Activated T-helper 1 cell treated with anti-CD3 and anti-CD28 coated beads, Interleukin-2, amount 50 U/mL, for 16 hours (primary cell): ENCODE measurements at places on chromosomes 1 and 21.

- DNase-seq: no peak
Measured at GRCh38 chr1:85116856-85117255, 68.6 kb upstream of the MCOLN3 start.

DNA sequence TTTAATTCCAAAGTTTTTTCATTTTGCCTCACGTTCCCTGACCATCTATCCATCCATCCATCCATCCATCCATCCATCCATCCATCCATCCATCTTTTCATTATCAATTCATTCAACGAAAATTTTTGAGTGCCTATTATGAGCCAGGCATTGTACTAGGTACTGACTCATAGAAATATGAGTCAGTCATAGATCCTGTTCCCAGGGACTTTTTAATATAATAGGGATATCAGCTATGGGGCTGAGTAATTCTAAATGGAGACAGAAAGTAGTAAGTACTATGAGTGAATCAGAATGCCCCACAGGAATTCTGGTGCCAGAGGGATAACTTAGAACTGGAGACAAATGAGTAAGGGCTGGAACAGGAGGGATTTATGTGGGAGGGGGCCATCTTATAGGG is 49.8 kb upstream of the GNG12 start:
- no peak for DNase-seq

DNA sequence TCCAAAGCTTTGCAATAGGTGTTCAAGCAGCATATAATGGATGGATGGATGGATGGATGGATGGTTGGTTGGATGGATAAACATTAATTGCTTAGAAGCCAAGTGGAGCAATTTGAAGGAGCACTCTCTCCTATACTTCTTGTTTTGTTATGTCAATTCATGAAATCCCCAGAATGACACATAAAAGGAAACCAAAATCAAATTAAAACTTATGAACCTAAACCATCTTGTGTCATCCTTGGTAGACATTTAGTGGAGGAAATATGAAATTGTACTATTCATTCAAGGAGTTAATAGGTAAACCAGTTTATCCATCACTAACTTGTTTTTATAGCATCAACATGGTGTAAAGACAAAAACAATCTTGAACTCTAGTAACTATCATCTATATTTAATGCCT is 122.5 kb downstream of the NR5A2 start:
- no peak for DNase-seq

DNA sequence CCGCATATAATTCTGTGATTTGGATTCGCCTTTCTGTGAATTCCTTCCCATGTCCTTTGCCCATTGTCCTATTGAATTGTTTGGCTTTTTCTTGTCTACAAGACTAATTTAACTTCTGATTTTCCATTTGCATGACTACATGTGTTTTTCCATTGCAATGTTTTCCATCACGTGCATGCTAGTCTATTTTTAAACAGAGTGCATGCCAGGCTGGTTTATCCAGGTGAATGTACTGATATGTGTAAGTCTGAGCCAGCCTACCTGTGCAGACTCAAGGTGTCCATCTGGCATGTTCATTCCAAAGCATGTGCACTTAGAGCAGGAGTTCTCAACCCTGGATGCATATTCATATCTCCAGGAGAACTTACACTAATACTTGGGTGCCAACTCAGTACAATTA is 59.7 kb downstream of the INAVA start:
- DNase-seq: no peak

DNA sequence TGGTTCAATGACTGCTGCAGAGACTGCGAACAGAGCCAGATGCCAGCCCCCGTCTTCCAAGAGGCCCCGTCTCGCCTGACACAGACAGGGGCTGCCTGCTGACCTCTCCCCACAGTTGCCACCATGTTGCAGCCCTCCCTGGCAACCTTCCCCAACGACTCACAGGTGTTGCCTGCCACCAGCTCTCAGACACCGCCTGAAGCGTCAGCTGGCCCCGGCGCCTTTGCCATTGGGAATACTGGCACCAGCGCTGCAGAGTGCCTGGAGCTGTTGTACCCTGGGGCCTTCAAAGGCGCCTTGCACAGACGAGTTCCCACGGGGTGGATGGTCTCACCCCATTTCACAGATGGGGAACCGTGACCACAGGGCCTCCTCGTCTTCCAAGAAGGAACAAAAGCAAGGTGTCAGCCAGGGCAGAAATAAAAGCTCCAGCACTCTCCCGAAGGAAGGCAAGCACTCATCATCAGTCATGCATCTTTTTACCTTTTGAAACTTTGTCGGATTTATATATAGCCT is 167.0 kb downstream of the ADSS2 start:
- DNase-seq: no peak

GRCh38 chr1:119834990-119835389 is 23.7 kb upstream of the REG4 start:
- DNase-seq: no peak

- peak; percentile 9 for DNase-seq
Measured at GRCh38 chr1:101284021-101284420, 47.2 kb downstream of the S1PR1 start.

DNA sequence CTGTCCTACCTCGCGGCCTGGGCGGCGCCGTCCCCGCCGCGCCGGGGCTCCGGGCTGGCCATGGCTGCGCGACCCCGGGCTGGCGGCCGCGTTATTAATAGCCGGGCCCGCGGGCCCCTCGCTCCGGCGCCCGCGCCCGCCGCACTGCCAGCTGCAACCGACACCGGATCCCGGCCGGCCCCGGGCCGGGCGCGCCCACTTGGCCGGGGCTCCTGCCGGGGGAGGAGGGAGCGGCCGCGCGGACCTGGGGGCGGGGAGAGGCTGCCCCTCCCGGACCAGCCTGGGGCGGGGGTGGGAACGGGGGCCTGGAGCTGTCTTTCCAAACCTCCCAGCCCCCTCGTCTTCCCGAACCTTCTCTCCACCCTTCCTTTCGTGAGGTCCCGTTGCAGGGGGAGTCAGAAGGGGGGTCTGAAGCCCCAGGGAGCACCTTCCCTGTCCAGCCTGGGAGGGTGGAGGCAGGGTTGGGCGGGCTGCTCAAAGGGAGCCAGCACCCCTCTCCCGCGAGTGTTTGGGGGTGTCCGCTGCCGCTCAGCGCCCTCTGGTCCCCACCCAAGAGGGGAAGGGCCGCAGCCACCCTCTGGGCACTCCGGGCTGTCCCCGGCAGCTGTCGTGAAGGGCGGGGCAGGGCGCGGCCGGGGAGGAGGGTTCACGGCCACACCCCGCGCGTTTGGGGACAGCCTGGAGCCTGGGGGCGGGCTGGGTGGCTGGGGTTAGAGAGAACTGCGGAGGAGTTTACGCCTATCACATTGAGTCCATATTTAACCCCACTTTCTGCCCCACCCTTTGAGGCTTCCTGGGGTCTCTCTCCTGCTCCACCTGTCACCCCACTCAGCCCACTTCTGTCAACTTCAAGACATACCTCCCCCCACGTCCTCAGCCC is at the start of gene SYNC:
Gene SYNC (minus strand): TSS at position 172 of the 880 bp plus-strand sequence. CDS start 110 bp downstream, at position 62.
- no peak for DNase-seq

DNA sequence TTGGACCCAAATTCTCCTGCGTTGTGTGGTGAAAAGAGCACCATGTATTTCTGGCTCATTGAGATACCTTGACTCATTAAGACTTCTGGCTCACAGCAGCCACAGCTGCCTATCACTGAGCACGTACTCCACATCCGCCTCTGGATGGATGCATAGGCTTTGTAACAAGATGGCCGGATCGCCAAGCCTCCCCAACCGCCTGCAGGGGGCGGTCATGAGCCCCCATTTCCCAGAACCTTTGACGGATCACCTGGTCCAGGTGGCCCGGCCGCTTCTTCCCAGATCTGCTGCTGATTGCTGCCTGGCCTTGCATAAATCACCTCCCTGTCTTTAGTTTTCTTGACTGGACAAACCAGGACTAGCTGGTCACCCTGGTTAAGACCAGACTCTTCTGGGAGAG is 156.5 kb upstream of the KLHDC7A start:
- DNase-seq: no peak

DNA sequence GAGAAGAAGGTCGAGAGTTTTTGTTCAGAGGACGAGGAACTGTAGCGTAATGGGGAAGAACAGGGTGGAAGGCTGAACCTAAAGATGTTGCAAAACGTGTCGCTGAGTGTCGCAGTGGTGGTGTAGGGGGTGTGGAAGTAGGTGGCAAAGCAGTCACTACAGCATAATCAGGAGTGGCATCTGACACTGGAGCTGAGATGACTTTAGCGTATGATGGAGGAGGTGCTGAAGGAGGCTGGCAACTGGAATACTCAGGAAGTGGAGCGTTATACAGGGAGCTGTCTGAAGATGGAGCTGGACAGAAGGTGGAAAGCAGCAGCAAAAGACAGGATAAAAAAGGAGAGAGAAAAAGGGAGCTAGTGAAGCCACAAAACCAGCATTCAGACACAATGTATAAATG is 89.9 kb upstream of the LBR start:
- DNase-seq: no peak

GRCh38 chr1:36150296-36151133 is 1.2 kb upstream of the TRAPPC3 start:
- peak; percentile 45 for DNase-seq

- no peak for DNase-seq
Measured at GRCh38 chr1:158374860-158375259, 21.2 kb downstream of the CD1E start.

DNA sequence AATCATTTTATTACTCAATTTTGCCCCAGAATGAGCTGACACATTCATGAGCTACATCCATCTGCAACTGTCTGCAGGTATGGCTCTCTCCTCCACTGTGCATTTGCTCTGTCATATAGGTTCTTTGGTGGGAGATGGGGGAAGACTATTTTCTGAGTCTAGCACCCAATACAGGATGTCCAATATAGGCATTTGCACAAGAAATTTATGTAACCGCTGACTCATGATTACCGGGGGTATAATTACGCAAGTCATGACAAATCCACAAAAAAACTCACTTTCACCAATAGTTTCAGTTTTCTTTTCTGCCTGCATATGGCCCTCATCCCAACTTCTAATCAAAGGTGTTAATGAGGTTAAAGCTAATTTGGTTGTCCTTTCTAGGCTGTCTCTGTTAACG is 17.5 kb upstream of the VSIG8 start:
- no peak for DNase-seq

GRCh38 chr1:92949937-92950817 is 11.1 kb downstream of the DIPK1A start:
- DNase-seq: no peak

DNA sequence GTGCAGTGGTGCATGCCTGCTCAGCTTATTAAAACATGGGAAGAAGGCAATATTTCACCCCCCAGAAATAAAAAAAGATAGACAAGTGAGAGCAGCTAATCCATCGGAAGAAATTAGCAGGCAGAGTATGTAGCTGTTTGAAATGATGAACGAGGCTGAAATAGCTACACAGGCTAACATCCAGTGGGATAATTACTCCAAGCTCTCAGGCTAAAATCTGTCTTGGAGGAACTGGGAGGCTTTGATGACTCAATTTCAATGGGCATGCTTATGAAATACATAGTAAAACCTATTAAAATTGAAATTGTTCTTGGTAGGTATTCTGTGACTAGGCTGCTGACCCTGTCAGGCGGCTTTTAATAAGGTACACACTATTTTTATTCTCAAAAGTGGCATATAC is 84.1 kb upstream of the RRP15 start:
- no peak for DNase-seq

- DNase-seq: no peak
Measured at GRCh38 chr1:23395849-23396248, 26.2 kb upstream of the ZNF436 start.

- DNase-seq: no peak
Measured at GRCh38 chr1:210657806-210658205, 329.1 kb downstream of the HHAT start.

GRCh38 chr1:47839433-47839760 is 157.8 kb downstream of the TRABD2B start:
- DNase-seq: no peak

DNA sequence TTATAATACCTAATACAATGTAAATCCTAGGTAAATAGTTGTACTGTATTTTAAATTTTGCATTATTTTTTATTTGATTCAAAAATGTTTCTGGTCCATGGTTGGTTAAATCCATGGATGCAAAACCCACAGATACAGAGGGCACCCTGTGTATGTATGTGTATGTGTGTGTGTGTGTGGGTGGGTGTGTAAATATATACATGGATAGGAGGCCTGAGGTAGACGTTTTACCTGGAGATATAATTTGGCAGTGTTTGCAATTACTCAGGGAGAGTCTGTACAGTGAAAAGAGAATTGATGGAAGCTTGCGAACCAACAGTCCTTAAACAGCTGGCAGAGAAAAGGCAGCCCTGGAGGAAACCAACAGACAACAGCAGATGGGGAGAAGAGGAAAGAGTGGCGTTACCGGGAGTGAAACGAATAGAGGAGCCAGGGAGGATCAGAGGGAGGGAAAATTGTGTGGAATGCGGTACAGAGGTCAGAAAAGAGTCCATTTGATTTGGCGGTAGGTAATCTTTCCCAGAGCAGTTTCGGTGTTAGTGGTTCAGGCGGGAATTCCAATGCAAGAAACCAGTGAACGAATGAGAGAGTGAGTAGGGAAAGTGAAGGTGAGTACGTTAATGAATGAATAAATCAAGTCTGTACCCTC is 47.9 kb upstream of the NBL1 start:
- DNase-seq: no peak
